HS-27A (cell line): ENCODE measurements at places on chromosomes 2 and 18.
A peak's percentile ranks its signal among the peaks of the same experiment; 100 is the strongest.

DNA sequence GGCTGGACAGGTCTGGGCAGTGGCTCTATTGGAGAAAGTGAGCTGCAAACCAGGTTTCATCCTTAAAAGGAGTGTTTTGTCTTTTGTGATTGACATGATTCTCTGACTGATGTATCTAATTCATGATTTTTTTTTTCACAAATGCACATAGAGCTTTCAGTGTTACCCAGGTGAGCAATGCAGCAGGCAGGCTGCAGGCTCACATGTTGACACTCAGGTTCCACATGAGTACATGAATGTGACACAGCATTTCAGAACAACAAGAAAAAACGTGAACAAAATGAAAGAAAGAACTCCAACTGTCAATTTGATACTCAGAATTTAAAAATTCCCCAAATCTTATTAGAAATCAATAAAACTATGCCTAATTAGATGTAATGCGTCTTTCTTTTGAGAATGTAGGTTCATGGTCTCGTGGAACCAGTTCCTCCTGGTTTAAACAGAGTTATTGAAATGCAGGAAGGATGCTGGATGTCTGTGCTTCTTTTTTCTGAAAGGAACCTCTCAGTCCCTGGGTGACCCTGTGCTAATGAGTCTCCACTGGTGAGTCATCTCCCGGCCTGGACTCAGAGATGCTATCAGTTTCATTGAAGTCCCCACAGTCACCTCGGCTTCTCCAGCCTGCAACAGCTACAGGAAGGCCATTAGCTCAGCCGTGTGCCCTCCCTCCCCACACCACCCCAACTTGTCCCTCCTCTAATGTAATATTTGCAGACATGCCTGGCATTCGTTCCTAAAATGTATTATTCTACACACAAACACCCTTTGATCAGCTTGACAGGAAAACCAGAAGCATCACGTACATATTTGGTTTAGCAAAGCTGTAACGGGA is 430.4 kb downstream of the LPIN1 start:
- DNase-seq = peak; percentile 87

GRCh38 chr2:40405465-40405864 is 46.4 kb downstream of the SLC8A1 start:
- no peak for DNase-seq

DNA sequence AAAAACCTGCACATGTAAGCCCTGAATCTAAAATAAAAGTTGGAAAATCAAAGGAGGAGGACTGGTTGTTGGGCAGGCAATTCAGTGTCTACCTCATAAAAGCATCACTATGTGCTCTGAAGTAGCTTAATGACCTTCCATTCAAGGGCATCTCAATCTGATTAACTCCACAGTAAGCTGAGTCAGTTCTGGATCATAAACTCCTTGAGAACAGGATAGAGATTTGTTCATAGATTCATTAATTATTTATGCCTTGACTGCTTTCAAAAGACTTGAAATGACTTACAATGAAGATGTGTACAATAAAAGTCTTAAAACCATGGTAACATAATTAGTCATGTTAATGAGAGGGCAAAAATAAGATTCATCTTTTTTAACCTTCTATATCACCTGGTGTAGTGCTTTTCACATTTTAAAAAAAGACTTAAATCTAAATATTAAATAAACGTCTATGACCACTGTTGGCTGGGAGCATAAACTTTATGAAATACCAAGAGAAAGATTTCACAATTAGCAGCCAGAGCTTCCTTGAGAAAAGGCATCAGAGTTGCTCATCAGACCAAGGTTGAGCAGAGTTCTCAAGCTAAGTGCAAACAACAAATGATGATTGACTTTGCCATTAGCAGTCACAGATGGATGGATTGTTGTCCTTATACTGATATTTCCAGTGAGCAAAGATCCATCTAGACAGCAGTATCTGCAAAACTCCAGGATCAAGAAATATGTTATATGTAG is 237.3 kb upstream of the THUMPD2 start:
- DNase-seq = no peak

- DNase-seq = no peak
Observed at GRCh38 chr2:233440714-233441113, 86.4 kb downstream of the DGKD start.

DNA sequence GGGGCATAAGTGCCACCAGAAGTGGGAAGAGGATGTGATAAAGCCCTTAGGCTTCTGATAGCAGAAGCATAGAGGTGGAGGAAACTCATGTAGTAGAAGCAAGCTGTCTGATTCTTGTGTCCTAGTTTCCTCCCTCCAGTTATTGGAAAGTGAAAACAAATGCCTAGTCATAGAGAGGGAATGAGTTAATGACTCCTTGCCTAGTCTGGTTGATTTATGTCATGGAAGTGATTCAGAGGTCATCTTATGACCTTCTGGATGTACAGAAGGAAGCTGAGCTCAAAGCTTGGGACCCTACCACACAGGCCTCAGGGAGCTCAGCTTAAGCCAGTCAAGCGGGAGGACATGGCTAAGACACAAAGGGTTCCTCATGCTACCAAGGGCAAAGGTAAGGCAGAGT is 232.2 kb downstream of the THSD7B start:
- DNase-seq = no peak

DNA sequence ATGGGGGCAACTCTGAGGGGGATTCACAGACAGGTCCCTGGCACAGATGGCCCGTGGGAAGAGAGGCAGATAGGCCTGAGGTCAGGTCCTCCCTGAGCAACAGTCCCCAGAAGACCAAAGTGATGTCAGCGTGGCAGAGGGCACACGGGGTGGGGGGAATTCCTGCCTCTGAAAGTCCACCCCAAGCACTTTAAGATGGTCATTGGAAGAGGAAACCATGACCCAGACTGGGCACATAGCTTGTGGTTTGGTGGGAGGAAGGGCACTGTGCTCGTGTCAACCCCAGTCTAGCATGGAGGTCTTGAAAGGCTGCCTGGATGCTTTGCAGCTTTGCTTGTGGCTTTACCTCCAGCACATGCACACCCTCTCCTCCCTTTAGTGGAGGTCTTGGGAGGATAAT is 38.0 kb upstream of the SIX2 start:
- no peak for DNase-seq

- no peak for DNase-seq
Observed at GRCh38 chr18:25210622-25211021, 141.3 kb downstream of the ZNF521 start.

GRCh38 chr2:68564426-68564825 is 79.0 kb upstream of the PROKR1 start:
- no peak for DNase-seq

- peak; percentile 22 for DNase-seq
Observed at GRCh38 chr2:102839668-102840388, 78.0 kb downstream of the TMEM182 start.

GRCh38 chr2:143183804-143184463 is 54.7 kb downstream of the ARHGAP15 start:
- DNase-seq = no peak

DNA sequence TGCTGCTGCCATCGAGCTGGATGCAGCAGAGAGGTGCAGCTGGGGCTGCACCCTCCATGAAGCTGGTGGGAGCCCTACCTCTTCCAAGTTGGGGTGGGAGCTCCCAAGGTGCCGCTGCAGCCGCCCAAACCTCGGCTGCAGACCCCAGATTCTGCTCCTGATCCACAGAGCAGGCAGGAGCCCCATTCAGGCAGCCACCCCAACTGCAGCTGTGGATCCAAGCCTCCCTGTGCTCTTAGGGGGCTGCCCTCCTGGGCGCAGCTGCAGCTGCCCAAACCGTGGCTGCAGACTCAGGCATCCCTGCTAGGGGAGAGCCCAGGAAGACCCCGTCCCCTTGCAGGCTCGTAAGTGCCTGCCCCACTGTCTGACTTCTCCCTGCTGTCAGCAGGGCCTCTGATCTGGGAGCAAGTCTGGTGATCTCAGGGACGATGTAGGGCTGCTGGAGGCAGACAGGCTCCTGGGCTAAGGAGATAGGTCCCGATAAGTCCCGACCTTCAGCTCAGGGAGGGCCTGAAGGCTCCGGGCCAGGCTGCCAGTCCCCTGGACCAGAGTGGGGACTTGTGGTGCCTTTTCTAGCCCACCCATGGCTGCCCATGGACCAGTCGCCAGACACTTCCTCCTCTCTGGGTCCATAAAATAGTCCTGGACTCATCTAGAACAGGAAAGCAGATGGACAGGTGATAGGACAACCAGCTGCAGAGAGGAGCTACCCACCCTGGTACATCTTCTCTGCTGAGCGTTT is 767.1 kb upstream of the CDH7 start:
- DNase-seq = no peak

GRCh38 chr2:101036562-101036961 is 34.5 kb downstream of the RPL31 start:
- no peak for DNase-seq

- DNase-seq = no peak
Observed at GRCh38 chr2:88082781-88083180, 15.2 kb downstream of the SMYD1 start.

GRCh38 chr2:128626760-128627511 is 308.3 kb upstream of the HS6ST1 start:
- DNase-seq = peak; percentile 35
